LoVo (cell line): ENCODE measurements at places on chromosomes 1 and 21.

DNA sequence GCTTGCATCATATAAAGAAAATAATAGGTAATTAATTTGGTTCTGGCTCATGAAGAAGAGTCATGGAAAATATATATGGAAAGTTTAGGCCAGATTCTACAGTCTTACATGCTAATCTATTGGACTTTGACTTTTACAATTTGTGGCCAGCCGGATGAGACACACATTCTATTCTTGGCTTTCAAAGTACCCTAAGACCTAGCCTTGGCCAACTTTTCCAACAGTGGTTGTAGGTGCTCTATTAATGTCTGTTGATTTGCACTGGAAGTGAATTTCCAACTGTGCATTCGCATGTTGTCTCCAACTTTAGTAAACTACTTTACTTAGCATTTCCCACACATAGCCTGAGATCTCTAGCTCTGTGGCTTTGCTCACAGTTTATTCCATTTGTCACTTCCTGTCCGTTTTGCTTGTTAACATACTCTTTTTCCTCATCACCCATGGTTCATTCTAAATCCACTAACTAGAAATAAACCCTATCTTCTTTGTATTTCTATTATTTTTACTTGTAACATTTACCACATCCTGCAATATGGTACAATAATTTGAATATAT is 644.0 kb downstream of the PTPRC start:
- DNase-seq = no peak

DNA sequence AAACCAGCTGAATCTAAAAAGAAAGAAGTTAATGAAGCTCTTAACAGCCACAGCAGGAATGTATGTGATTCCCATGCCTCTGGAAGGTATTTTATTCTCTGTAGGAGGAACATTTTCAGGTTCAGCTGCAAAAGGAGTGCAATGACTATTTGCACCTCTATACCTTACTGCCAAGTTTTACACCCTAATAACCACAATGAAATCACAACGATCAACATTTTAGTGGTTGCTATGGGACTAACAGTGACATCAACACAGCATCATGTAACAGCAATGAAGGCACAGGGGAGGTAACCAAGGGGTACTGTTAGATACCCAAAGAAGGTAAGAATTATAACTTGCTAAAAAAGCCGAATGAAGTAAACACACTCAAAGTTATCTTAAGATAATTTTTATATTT is 116.3 kb upstream of the HP1BP3 start:
- no peak for DNase-seq

DNA sequence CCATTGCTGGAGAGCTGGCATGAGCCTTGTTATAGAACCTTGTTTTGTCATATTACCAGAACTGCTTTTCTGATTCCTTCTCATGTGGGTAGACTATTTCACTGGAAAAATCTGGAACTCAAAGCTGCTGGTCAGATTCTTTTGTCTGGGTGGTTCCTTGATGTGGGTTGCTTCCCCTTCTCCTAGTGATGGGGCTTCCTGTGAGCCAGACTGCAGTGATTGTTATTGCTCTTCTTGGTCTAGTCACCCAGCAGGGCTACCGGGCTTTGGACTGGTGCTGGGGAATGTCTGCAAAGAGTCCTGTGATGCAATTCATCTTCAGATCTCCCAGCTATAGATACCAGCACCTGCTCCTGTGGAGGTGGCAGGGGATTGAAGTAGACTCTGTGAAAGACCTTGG is 59.4 kb downstream of the GPR137B start:
- DNase-seq = no peak

DNA sequence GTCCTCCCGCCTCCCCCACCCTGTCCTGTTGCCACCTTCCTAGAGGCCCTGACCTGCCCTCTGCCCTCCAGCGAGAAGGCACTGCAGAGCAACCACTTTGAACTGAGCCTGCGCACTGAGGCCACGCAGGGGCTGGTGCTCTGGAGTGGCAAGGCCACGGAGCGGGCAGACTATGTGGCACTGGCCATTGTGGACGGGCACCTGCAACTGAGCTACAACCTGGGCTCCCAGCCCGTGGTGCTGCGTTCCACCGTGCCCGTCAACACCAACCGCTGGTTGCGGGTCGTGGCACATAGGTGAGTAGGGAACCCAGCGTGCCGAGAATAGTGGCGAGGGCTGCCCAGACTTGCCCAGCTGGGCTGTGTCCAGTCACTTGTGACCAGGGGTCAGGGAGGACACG is 20.4 kb downstream of the RNF223 start:
- no peak for DNase-seq

- DNase-seq = no peak
Measured at GRCh38 chr1:111515291-111516004, 12.0 kb upstream of the ADORA3 start.

- DNase-seq = no peak
Measured at GRCh38 chr1:206681359-206681758, 3.3 kb upstream of the MAPKAPK2 start.

GRCh38 chr1:242745079-242745478 is 220.6 kb upstream of the PLD5 start:
- DNase-seq = no peak

DNA sequence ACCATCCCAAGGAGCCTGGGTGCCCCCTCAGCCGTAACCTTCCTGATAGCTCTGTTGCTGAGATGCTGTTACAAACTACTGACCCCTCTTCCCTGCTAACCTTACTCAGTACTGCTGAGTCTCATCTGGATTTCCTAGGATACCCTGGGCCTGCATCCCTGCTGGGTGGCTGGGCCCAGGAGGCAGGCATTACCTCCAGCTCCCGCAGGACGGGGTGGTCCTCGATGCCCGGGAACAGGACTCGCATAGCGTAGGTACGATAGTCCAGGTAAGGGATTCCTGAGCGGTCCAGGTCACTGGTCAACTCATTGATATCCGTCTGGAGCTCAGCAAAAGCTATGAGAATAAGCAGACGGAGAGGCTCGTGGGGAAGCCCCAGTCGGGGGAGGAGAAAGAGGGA is 131.9 kb upstream of the CD34 start:
- DNase-seq = no peak

DNA sequence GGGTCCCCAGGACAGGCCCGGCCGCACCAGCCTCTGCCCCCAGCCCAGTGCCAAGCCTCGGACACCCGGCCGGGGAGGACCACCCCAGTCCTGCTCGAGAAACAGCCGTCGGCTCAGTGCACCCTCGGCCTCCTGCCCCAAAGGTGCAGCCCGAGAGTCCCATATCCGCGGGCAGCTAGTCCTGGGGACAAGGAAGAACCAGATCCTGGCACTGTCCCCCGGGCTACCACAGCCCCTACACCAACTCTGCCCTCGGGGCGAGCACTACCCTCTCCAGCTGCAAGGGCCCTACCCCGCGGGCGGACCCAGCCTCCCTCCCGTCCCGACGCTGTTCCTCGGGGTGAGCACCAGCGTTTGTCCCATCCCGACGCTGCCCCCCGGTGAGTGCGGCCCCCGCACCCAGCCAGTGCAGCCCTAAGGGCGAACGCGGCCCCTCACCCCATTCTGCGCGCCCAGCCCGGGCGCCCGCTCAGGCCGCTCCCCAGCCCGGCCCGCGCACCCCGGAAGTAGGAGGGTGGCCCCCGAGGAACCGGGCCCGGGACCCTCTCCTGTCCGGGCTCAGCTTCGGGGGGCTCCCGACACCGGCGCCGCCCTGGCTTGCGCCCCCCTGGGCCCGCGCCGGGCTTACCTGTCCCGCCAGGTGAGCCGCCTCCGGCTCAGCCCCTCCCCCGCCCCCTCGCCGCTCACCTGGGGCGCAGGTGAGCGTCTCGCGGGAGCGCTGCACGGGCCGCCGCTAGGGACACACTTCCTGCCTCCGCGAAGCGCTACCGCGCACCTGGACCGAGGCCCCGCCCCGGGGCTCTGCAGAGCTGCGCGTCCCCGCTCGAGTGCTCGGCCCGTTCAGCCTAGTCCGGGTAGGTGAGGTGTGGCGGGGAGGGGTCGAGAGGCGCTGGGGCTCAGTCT is at the start of gene KDF1:
TSS of gene KDF1 (minus strand) at position 747 of the 903 bp plus-strand sequence. CDS start 8,088 bp downstream, outside the sequence.
- peak; percentile 87 for DNase-seq

DNA sequence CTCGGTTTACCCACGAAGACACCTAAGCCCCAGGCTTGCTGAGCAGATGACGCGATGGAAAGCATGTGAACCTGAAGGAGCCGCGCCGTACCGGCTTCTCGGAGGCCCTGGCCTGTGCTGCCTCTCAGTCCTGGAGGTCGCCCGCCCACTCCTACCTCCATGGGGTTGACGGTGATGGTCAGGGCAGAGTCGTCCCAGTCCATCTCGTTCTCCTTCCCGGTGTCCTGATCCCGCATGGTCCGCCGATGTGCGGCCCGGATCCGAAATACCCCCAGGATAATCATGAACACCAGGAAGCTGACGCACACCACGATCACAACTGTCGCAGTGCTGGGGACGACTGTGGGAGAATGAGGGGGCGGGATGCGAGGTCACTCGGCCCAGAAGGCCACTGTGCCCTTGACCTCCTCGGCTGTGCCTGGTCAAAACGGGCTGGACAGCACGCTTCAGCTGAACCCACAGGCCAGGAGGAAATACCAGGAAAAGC is 79.6 kb downstream of the PIK3CD start:
- no peak for DNase-seq

GRCh38 chr1:115951560-115951959 is 24.8 kb upstream of the SLC22A15 start:
- DNase-seq = no peak

- DNase-seq = no peak
Measured at GRCh38 chr1:67708606-67709005, 23.6 kb downstream of the GADD45A start.

DNA sequence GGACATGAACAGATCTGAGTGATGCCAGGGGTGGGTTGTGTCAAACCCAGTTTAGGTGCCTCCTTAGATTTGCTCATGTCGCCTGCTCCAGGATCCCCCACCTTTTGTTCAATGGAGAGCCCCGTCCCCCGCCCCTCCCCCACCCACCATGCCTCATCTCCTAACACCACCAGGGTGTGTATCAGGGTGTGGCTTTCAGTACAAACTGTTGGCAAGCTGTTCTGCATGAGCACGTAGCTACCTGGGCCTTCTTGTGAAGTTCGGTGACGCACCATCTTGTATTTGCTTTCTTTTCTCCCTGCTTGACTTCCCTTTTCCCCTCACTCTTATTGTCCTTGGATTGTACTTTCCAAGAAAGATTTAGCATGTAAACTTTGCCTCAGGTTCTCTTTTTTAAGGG is 94.8 kb downstream of the EBNA1BP2 start:
- DNase-seq = no peak

DNA sequence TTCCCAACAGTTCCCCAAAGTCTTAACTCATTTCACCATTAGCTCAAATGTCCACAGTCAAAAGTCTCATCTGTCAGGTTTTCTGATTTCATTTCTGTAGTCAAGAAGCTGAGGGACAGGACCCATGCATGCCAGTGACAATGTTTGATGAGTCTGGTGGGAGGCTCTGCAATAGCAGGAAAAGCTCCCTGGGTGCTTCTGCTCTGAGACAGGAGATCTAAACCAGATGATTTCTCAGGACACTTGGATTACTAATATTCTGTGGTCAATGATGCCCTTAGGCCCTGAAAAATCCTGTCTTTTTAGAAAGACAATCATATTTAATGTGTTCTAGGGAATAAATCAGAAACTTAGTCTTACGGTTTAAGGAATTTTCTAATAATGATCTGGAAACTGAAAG is 56.4 kb downstream of the PCBP3 start:
- no peak for DNase-seq

DNA sequence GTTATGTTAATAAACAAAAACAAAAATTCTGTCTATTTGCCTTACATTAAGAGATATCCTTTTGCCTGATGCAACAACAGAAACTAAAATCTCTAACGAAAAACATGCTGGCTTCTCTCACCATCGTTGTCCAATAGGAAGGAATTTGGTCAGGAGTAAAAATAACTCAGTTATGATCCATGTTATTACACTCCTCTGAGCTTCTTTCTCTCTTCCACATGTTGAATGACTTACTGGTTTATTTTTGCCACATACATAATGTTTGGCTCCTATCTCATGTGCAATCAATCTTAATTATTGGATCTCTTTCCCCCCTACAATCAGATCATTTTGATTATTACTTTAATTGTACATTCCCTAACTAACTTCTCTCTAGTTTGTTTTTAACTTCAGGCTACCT is 688.4 kb downstream of the USP25 start:
- DNase-seq = no peak

GRCh38 chr21:41393876-41394465 is 32.1 kb upstream of the MX1 start:
- DNase-seq = no peak

DNA sequence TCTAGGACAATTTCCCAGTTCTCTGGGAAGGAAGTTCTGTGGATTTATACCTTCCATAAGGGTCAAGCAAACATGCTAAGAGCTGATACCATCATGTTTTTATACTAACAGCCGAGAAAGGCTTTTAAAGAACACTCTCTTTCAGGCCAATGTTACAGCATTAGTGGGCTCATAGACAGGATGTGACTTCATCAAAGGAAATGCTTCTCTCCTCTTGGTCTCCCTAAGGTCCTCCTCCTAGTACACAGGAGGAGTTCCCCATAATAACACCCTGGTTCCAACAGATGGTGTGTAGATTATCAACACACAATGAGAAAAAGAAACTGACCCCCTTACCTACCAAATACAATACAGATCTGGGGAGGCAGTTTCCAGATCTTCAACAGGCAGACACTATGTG is 26.7 kb upstream of the GLIS1 start:
- DNase-seq = no peak

DNA sequence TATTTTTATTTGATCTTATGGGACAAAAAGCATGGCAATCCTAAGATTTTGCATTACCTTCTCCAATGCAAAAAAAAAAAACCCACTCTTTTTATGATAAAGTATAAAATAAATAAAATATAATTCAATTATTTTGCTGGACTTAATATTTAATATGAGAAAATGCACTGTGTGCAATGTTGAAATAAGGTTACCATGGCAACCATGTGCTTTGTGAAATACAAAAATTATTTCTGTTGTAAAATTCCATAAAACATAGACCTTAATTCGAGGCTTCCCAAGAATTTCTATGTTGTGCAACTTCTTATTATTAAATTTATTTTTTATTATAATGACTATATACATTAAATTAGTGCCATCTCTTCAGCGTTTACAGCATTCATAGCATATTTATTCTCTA is 989.5 kb downstream of the MRPL39 start:
- no peak for DNase-seq

DNA sequence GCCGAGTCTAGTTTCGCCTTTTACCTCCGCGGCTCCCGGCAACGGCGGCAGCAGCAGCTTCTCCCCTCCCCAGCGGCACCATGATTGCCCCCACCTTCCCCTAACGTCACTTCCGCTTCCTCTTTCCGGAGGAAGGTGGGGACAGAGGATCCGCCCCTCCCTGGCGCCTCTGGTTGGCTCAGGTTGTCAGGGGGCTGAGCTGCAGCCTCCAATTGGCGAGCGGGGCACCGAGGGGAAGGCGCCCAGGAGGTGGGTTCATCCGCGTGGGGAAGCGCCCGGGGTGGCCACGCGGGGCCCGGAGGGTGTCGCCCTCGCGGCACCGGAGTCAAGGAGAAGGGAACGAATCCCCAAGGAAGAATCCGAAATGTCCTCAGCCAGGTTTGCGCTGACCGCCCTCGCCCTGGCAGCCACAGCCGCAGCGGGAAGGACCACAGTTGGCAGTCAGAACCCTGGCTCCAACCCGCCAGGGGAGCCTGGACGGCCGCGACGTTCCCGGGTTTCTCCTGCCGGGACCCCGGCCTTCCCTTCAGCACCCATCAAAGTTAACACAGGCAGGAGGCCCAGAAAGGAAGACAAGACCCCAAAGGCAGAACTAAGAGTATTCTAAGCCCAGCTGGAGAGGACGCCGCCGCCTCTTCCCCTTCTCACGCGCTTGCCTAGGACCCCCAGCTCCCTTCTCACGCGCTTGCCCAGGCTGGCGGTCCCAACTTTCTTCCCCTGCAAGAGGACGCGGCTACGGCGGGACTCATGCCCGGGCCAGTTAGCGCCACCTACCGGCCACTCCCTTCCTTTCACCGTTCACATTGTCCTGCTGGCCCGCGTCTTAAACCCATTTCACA is at the start of gene MTF1:
TSS of gene MTF1 (minus strand) at position 86 of the 839 bp plus-strand sequence. CDS start 1,934 bp downstream, outside the sequence.
- DNase-seq = peak; percentile 96

- no peak for DNase-seq
Measured at GRCh38 chr1:201504799-201505502, 2.0 kb downstream of the CSRP1 start.
